ENCODE measurements at places on chromosomes 13 and 19.

DNA sequence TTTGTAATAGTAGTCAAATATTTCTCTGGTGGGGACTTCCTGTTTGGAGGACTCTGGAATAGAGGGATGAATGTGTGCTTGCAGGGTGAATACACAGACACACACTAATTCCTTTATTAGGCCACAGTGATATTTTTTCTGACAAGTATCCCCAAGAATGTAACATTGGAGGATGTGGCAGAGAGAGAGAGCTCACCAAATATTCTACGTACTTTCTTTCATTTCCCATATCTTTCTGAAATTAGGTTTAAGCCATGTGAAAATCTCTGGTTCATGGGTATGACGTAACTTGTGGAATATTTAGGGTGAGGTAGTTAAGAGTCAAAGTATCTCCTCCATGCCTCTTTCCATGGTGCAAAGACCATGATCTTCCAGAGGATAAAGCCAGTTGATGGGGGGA, 463.4 kb downstream of the DIAPH3 start:
- no peak for DNase-seq

DNA sequence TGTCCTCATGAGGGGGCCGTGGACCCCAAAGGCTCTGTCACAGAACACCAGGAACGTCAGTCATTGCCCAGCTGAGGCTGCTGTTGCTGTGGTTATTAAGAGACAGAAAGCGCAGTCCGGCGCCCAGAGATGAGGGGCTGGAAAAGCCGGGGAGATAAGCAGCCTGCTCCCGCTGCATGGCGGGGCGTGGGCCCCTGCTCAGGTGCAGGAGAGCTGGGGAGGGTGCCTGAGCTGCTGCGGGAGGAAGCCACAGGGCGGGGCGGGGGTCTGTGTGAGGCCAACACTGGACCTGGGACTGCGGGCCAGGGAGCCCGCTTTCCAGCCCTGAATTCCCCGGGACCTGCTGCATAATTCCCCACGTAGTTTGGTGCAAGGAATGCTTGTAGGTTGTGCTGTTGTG, 11.3 kb downstream of the SOX1 start:
- DNase-seq: no peak

GRCh38 chr19:32651729-32652140, 23.2 kb downstream of the ANKRD27 start:
- no peak for DNase-seq

DNA sequence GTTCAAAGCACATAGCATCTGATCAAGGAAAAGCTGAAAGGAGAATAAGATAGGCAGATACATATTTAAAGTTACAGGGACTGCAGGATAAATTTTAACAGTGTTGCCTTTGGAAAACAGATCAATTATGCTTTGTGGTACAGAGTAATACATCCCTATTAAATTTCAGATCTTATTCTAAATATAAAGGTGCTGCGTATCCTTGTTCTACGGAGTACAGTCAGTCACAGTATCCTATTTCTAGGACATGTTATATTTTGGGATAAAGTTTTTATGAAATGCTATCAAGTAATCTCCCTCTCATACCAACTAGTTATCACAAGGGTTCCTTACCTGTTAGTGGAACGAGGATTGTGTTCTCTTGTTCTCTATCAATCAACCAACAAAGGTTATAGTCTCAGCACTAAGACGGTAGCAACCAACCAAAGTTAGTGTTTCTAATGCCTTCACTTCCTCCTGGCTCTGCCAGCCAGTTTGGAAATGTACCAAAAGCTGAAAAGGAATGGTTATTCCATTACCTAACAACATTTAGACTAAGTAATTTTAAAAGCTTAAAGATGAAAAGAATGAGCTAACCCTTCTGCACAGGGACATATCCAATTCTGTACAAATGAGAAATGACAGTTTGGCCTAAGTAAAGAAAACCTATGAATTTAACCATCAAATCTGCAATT, 35.2 kb downstream of the TSC22D1 start:
- peak; percentile 7 for DNase-seq

DNA sequence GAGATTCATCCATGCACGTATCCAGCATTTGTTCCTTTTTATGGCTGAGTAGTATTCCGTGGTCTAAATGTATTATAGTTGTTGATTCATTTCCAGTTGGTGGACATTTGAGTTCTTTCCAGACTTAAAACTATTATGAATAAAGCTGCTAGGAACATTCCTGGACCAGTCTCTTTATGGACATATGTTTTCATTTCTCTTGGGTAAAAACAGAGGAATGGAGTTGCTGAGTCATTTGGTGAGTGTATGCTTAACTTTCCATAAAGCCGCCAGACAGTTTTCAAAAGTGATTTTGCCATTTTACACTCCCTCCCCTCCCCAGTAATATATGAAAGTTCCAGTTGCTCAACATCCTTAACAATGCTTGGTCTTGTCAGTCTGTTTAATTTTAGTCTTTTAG, 116.4 kb downstream of the TSHZ3 start:
- no peak for DNase-seq

GRCh38 chr13:114053026-114053425, 79.2 kb upstream of the C13orf46 start:
- no peak for DNase-seq

- no peak for DNase-seq
Observed at GRCh38 chr19:4232614-4233281, 3.4 kb downstream of the EBI3 start.

- DNase-seq: no peak
Observed at GRCh38 chr19:57351867-57352266, 796 bp downstream of the ZNF304 start.

DNA sequence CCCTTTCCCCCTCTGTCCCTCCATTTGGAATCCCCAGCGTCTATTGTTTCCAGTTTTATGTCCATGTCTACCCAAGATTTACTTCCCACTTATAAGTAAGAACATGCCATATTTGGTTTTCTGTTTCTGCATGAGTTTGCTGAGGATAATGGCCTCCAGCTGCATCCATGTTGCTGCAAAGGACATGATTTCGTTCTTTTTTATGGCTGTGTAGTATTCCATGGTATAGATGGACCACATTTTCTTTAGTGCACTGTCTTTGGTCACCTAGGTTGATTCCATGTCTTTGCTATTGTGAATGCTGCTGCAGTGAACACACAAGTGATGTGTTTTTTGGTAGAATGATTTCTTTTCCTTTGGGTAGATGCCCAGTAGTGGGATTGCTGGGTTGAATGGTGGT, 3.8 kb downstream of the ZNF555 start:
- no peak for DNase-seq

GRCh38 chr13:110634558-110634957, 19.2 kb downstream of the NAXD start:
- DNase-seq: no peak

- DNase-seq: no peak
Observed at GRCh38 chr19:51503286-51503817, 1.8 kb upstream of the SIGLEC12 start.

Data from muscle of arm (tissue), 14 donors.